T-helper 1 cell (primary cell): ENCODE measurements at places on chromosomes 16 and 17.

DNA sequence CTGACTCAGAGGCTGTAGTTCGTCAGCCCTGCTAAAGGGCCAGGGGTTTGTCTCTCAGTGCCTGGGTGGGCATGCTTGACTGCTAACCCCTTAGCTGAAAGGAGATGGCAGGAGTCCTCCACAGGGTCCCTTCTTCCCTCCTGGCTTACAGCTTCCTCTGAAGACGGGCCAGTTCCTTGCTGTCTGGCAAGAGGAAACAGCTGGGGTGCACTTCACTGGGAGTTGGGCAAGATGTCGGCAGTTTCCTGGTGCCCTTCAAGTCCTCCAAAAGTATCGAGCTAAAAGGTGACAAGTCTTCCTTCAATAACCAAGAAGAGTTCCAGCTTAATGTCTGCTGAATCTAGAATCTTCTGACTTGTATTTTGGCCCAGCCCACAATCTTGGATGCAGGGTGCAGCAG is 23.4 kb downstream of the NUP85 start:
- DNase-seq: no peak

DNA sequence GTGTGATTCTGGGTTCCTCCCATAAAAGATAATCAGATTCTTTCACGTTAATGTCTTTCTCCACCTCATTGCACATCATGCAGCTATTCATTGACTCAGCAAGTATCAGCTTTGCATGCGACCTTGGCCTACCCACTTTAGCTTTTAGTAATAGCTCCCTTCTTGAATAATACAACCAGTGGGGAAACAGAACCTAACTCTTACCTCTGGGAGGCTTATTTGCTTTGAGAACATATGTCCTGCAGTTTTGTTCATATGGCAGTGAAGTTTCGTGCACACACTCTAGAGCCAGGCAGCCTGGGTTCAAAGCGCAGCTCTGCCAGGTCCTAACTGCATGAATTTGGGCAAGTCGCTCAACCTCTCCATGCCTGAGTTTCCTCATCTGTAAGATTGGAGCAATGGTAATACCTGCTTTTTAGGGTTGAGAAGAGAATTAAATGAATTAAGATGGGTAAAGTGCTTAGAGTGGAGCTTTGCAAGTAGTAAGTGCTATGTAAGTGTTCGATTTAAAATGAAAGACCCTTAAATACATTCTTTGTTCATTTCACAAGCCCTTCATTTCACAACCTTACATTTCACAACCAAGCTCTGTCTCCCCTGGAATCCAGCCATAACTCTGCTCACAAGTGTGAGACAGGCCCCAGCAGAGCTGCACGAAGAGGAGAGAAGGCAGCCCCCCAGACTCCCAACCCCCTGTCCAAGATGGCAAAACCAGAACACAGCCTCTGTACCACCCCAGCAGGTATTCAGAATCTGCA is 29.3 kb downstream of the MAPT start:
- no peak for DNase-seq

- DNase-seq: no peak
Observed at GRCh38 chr16:769184-769784, 8.8 kb downstream of the MSLN start.

- no peak for DNase-seq
Observed at GRCh38 chr17:64157669-64158180, 27.8 kb upstream of the ERN1 start.

DNA sequence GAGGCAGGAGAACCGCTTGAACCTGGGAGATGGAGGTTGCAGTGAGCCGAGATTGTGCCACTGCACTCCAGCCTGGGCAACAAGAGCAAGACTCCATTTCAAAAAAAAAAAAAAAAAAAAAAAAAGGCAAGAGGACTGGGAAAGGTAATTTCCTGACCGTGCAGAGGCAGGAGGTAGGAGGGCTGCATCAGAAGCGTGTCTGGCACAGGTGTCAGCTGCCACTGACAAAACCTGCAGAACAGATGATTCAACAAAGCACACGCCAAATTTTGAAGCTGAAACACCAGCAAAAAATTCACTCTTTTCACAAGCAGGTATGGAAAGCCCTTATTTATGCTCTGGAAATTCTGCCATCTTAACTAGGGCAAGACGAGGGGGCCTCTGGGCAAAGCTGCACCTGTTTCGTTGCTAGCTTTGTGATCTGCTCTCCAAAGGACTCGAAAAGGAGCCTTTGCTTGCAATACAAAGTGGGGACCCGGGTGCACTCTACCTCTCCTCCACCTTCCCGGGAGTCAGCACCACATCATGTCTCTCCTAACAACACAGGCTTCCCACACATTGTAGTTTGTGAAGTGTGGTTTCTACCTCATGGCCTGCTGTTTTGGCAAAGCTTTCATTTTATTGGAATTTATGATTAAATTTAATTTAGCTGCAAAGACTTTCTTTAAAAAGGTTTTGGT is 33.7 kb downstream of the USP22 start:
- no peak for DNase-seq

- DNase-seq: no peak
Observed at GRCh38 chr16:24694931-24695330, 34.5 kb upstream of the TNRC6A start.
